ENCODE measurements at places on chromosomes 13 and 19. TPM values are rescaled to one million over a fixed set of nuclear protein-coding genes. Genes with fewer than 3 reads are reported as not detected.

The LILRB2 gene
- not detected for total RNA-seq

GRCh38 chr13:73411067-73411809 lies 352.4 kb downstream of the KLF5 start:
- no peak for DNase-seq

DNA sequence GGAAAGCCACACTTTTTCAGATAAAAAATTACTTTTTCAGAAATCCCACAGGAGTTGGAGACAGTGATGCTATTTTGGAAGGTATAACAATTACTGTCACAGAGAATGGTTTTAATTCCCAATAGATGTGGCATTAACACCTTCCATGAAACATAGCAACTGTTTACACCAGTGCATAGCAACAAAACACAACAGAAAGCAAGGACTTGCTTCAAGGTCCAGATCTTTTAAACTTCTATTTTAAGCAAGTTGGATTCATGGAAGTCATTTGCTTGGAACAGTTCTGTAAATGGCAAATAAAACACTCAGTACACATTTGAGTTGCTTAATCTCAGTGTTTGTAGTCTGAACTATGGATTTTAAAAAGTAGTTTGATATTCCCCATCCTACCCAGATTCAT lies 385.9 kb upstream of the SPRY2 start:
- no peak for DNase-seq

The ENOX1 gene
- 0.95 TPM for total RNA-seq

The CGB3 gene
- total RNA-seq: not detected

The NANOS3 gene
- not detected for total RNA-seq

- DNase-seq: peak; percentile 76
These were observed 8.7 kb downstream of the EML2 start for GRCh38 chr19:45630463-45630862.

GRCh38 chr19:13849991-13850909 lies 26.7 kb upstream of the NANOS3 start:
- DNase-seq: no peak
